Suprapubic skin (tissue), 4 donors: ENCODE measurements at places on chromosomes 12 and 14.

GRCh38 chr12:47892819-47893218, 12.0 kb downstream of the VDR start:
- DNase-seq: no peak

- DNase-seq: no peak
Measured at GRCh38 chr14:36511981-36512584, 7.9 kb downstream of the NKX2-1 start.

DNA sequence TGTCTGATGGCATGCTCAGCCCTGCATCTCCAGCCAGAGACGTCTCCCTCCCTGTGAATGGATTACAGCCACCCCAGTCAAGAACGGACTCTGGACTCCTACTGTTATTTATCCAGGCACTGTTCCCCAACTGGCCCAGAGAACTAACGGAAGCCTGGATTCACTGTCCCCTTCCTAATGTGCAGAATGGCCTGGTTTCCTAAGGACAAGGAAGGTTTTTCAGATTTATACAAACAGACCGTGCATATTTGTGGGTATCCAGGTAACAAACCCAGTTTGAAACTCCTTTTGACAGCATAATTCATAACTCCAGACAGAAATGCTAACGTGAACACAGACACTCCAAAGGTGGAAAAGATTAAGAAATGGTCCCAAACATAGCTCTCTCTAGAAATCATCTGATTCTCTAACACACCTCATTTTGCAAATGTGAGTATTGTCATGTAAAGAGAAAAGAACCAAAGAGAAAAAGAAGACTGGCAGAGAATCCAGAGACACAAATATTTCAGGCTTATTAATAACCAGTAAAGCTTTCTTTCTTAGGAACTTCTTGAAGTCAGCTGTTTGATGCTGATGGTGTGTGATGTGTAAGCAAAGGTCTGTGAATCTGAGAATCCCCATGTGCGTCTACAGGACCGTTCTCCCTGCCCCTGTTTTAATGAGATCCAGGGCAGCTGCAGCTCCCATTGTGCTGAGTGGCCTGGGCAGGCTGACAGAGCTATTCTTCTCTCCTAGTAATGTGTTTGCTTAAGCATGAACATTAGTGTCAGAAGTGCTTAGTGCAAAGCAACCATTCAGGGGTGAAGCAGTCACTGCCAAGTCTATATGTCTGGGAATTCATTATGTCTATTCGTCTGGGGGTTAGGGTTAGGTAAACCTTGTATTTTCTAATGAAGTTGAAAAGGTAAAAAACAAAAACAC, 86.8 kb upstream of the HIF1A start:
- no peak for DNase-seq

DNA sequence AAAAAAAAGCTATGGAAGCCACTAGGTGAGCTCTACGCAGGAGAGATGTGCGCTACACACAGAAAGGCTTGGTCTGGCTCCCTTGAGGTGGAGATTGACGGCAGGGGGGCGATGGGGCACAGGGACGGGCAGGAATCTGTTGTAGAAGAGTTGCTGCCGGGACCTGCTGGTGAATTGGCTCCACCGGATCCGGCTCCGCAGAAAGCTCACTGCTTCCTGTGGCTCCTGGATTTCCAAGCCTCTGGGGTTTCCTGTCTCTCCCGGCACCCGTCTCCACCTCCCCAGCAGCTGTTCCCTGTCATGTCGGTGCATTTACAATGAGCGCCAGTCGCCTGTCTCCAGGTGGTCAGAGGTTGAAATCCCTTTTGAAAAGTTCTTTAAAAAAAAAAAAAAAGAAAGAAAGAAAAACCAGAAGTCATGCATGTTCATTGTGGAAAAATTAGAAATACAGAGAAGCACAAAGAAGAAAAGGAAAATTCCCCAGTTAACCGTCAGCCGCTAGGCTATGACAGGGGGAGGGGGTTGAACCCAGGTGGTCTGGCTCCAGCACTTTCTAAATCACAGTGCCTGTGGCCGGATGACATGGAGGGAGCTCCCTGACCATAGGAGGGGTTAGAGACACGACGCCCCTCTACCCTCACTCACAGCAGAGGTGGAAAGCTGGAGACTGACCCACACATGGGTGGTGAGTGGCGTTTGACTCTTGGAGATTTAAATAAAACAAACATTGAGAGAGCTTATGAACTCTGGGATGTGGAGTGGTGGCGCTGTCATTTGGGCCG, 20.8 kb downstream of the FAM222A start:
- DNase-seq: peak; percentile 46

DNA sequence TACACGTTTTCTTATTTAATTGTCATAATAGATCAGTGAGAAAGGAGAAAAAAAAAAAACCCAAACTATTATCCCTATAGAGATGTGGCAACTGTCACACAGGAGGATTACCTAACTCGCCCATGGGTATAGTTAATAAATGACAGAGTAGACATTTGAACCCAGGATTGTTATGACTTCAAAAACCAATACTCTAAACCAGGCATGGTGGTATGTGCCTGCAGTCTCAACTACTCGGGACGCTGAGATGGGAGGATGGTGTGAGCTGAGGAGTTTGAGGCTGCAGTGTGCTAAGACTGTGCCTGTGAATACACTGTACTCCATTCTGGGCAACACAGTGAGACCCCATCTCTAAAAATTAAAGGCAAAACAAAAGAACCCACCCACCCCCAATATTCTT, 114.5 kb downstream of the DENND5B start:
- DNase-seq: no peak

DNA sequence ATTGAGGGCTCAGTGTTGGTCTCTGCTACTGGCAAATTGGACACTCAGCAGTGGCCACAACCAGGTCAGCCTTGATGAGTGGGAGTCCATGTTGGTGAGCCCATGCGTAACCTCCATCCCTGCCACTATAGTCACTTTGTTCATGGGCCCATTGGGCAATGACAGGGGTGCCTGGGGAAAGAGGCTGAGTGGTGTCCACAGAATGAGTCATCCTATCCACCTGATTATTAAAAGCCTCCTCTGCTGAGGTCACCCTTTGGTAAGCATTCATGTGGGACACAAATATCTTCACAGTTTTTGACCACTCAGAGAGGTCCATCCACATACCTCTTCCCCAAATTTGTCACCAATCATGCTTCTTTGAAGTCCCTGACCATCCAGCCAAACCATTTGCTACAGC, 50.0 kb downstream of the FIGNL2 start:
- DNase-seq: no peak

DNA sequence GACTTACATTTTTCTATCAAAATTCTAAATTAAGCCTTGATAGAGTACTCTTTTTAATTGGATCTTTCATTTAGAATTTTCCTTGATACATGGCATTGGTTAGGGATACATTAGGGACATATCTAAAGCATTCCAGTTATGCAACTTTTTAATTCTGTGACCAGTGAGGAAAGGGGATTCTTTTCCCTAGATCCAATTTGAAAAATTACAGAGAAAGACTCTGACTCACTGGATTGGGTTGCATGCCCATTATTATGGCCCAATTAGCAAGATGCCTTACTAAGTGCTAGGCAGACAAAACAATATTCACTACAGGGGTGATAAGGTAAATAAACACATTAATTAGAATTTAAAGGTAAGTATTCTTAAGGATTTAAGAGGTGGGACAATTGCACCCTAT, 5.2 kb upstream of the RAD52 start:
- DNase-seq: no peak

GRCh38 chr14:81427348-81428058, 27.4 kb upstream of the STON2 start:
- DNase-seq: no peak

DNA sequence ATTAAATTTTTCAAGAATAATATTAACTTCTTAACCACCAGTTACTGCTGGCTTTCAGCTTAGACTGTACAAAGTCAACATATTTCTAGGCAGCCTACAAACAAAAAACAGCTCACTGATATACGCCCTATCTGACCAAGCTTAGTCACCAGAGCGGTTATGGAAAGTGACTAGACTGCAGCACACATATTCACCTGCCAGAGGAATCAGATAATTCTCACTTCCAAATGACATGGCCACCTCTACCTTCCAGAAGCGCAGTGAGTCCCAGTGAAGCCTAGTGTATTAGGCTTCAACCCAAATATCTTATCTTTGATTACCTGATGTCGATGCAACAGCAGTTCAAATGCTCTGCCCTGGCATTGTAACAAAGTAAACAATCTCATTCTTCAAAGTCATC, 8.5 kb downstream of the STXBP6 start:
- DNase-seq: no peak

DNA sequence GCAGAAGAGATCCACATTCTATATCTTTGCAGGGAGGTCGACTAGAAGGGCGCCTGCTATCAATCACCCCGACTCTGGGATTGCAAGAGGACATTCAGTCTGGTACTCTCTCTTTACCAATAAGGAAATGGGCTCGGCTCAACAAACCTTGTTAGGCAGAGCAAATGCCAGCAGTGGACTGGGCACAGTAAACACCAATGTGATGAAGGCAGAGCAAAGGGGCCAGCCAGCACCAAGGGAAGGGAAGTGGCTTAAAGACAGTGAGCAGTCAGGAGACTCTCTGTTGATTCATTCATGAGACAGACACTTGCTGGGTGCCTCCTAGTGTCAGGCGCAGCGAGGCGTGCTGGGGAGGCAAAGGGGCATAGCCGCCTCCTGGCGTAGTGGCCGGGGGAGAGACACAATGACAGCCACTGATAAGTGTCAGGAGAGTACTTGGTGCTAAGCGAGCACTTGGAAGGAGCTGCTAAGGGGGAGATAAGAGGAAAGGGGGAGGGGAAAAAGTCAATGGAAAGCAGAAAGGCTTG, 34.1 kb downstream of the TMCC3 start:
- no peak for DNase-seq

GRCh38 chr12:69343885-69344612, 4.1 kb upstream of the LYZ start:
- DNase-seq: no peak

- no peak for DNase-seq
Measured at GRCh38 chr14:89833661-89834060, 120.9 kb downstream of the EFCAB11 start.

- DNase-seq: no peak
Measured at GRCh38 chr12:116959845-116960514, 49.2 kb downstream of the FBXW8 start.

- no peak for DNase-seq
Measured at GRCh38 chr12:66010787-66011547, 119.6 kb downstream of the LLPH start.

- no peak for DNase-seq
Measured at GRCh38 chr12:121652767-121653497, 16.5 kb downstream of the MORN3 start.

DNA sequence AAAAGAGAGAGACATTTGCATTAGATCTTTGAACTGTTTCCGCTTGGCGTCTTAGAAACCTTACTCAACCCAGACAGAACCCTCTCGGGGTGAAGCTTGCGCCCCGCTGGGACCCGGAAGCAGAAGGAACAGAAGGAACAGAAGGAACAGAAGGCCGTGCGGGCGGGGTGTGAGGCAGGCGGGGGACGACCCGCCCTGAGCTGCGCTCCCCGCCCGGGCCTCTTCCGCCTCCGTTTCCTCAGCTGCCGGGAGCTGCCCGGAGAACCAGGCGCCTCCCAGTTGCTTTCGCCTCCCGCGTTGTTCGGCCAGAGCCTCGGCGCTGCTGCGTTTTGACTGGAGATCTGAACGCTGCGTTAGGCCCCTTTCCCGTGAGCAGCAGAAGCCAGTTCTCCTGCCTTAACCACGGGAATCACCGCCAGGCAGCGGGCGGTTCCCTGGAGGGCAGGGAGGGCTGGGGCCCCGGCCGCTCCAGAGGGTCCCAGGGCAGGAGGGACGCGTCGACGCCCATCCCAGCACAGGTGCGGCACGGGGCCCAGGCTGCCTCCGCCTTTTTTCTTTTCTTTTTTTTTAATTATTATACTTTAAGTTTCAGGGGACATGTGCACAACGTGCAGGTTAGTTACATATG, 19.3 kb upstream of the MMP17 start:
- DNase-seq: no peak

DNA sequence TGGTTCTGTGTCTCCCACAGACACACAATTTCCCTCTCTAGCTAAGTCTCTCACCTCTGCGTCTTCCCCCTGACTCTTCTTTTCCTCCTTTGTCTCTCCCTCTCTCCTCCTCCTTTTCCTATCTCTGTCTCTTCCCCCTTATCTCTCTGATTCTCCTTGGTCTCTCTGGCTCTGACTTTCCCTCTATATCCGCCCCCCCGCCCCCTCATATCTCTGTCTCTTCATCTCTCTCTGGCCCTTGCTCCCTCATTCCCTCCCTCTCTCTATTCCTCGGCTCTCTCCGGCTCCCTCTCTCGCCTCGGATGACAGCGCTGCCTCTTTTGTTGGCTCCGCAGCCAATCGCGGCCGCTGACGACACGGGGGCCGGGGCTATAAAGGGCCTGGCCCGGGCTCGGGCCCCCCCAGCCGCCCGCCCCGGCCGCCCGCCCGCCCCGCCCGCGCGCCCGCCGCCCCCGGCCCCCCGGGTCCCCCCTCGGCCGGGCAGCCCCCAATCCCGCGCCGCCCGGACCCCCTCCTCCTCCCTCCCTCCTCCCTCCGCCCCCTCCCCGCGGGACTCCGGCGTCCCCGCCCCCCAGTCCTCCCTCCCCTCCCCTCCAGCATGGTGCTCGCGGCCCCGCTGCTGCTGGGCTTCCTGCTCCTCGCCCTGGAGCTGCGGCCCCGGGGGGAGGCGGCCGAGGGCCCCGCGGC, at the start of gene GDF11:
TSS of gene GDF11 (plus strand) at position 404 of the 687 bp plus-strand sequence. CDS start at position 599, 195 bp downstream.
- peak; percentile 87 for DNase-seq

DNA sequence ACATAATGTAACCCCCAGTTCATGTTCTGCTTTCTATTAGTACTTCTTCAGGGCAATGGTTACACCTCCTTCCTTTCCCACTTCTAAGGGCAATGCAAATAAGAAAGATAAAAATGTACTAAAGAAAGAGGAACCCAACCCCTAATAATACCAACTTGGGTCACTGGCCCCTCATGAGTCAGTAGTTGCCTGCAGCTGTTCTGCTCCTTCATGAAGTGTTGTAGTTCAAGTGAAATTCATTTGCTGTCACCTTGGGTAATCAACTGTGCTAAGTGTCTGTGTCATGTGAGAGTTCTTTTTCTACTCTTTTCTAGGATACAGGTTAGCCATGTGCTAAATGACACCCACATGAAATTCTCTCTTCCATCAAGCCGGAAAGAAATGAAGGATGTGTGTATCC, 91.8 kb downstream of the PLXNC1 start:
- no peak for DNase-seq

GRCh38 chr12:8675591-8676036, 13.0 kb upstream of the MFAP5 start:
- DNase-seq: no peak

GRCh38 chr12:53550595-53550994, 43.3 kb upstream of the NPFF start:
- DNase-seq: no peak

DNA sequence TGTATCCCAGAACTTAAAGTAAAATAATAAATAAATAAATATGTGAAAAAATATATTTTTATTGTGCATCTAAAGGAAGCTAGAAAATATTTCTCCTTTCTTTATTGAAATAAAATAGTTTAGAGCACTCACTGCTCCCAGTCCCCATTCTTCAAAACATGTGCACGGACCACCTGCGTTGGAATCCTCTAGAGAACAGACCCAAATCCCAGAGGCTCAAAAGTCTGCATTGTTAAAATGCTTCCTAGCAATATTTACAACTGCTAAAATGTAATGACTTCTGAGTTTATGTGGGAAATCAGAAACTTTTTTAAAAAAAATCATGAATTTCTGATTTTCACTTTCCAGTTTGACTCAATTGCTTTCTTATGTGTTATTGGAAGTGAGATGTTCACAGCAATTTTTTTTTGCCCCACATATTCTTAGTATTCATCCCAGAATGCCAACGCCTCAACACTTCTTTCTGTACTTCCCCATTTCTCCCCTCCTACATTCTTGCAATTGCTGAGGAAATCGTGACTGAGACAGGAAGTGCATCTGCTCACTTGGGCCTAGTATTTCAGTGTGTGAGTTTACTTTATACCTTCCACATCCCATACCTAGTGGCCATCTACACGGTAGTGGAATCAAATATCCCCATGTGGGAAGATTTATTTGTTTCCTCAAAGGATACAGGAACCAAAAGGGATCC, 116.0 kb upstream of the FLRT2 start:
- DNase-seq: no peak
